Stimulated activated CD4-positive, alpha-beta T cell treated with anti-CD3 and anti-CD28 coated beads, Interleukin-15, amount 100 ng/mL, for 48 hours (primary cell): ENCODE measurements at places on chromosomes 2 and 18.

DNA sequence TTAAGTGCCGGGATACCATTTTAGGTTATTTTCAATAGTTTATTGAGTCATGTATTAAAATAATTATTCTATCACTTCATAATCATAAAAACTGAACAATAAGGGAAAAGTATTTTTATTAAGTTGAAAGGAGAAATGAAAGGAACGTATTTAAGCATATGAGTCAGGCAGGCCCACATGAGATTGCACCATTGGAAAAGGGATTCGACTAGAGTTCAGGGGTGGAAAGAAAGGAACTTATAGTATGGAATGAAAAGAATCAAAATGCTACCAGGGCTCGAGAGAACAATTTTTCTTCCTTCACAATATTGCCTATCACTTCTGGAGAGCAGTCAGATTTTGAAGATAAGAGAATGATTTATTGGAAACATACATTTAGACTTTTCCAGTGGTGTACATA lies 516.5 kb upstream of the NETO1 start:
- DNase-seq, result no peak

GRCh38 chr2:74515981-74516633 lies 1.9 kb downstream of the TLX2 start:
- peak; percentile 72 for DNase-seq

GRCh38 chr18:76461148-76461547 lies 33.9 kb downstream of the ZNF516 start:
- DNase-seq, result no peak

- DNase-seq, result no peak
Measured at GRCh38 chr2:157055660-157056199, 201.8 kb upstream of the GALNT5 start.

DNA sequence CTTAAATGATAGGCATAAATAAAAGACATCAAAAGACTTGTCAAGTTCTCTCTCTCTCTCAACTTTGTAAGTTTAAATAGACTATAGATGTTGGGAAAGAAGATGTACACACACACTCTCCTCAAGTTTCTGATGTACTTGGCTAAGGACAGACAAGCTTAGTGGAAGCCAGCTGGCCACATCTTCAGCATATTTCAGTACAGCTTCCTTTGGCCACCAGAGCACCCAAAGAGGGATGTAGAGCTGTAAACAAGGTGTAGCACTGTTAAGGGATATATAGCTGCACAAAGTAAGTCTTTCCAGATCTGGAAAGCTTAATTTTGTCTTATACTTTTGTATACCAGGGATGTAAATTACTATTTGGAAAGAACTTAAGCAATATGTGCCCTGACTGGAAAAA lies 64.3 kb upstream of the MSTN start:
- DNase-seq, result no peak

GRCh38 chr18:3179430-3180089 lies 40.2 kb downstream of the MYOM1 start:
- DNase-seq, result no peak

- no peak for DNase-seq
Measured at GRCh38 chr2:168137510-168138180, 109.8 kb downstream of the STK39 start.

- DNase-seq, result no peak
Measured at GRCh38 chr2:176656038-176656775, 387.0 kb downstream of the MTX2 start.

DNA sequence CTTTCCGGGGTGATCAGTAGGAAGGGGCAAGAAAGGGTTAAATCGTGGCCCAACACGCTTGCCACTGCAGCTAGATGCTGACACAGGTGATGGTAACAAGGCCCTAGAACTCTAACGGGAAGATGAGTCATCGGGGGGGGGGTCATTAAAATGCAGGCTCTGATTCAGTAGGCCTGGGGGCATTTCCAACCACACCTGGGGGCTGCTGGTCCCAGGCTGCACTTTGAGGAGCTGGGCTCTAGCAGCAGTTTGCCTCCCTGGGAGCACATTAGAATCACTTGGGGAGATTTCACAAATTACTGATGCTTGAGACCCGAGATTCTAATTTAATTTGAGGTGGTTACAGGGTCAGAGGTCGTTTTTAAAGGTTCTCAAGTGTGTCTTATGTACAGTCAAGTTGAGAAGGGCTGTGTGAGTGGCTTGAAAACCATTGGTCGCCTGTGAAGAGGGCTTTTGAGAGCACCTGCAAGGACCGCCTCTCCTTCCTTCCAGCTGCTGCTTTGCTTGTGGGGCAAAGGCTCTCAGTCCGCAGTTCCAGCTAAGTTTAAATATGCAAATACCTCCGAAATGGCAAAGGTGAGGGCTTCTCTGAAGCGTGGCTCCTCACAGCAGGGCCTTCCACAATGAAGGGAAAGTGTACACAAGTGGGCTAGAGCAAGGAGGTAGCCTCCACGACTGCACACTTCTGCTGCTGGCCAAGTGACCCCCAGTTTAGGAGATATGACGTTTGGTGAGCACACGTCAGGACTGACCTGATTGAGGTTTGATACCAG lies 128.0 kb upstream of the MSH6 start:
- DNase-seq, result no peak

- no peak for DNase-seq
Measured at GRCh38 chr2:43169099-43169945, 57.1 kb downstream of the ZFP36L2 start.

- DNase-seq, result no peak
Measured at GRCh38 chr2:50514901-50515300, 517.0 kb downstream of the NRXN1 start.

DNA sequence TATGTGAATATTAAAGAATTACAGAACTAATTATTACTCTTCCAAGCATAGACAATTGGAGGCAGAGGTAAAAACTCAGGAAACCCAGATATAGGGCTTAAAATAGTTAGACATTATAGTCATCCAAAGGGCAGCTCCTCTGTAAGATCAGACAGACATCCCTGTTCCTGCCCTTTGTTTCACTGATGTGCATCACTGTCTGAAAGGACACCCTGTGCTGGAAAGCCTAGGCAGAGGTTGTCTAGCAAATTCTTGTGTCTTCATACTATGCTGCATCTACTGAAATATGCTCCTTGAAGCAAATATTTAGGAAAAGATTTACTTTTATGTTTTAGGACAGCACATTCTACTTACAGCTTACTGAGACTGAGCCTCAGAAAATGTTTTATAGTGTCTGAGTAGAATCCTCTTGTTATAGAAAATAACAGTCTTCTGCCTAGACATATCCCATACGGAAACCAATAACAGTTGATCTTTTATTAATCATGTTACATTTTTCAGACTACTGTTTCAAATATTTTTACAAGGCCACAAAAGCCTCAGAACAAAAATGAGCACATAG lies 977.3 kb upstream of the CDH2 start:
- DNase-seq, result no peak

GRCh38 chr2:152037743-152038435 lies 61.0 kb downstream of the CACNB4 start:
- DNase-seq, result no peak

GRCh38 chr2:24209389-24210105 lies 34.7 kb downstream of the FAM228A start:
- no peak for DNase-seq

GRCh38 chr2:74328074-74328473 lies 15.1 kb downstream of the SLC4A5 start:
- DNase-seq, result no peak

DNA sequence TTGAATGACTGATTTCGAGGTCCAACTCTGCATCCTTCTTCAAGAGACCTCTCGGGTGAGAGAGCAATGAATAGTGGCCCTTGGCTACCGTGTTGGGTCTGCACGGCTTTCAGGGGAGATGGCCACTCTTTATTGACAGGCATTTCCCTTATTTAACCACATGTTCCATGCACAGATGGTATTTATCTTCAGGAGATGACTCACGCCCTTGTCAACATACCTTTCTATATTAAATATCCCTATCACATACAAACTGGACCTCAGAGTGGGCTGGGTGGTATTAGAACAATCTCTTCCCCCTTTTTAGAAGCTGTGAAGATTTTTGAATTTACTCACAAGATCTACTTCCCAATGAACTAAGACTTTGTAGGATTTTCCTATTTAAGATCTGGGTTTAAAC lies 109.6 kb upstream of the CDC42EP3 start:
- no peak for DNase-seq

- DNase-seq, result no peak
Measured at GRCh38 chr18:61535401-61535800, 202.2 kb downstream of the CDH20 start.

DNA sequence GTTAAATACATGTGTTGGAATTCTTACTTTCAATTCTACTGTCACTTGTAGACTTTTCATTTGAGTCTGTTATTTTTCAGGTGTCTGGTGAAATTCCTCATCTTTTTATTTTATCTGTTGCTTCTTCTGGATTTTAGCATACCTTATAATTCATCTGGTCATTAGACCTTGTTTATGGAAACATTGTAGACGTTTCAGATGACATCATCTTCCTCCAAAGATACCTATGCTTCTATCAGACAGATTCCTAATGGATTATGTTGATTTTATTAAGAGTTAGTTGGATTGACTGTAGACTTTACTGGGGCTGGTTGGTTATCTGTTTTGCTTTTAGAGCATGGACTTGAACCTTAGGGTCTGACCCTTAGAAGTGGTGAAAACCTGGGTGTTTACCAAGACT lies 15.3 kb upstream of the MFSD2B start:
- DNase-seq, result no peak

- DNase-seq, result no peak
Measured at GRCh38 chr2:190090148-190090547, 27.6 kb upstream of the MSTN start.

DNA sequence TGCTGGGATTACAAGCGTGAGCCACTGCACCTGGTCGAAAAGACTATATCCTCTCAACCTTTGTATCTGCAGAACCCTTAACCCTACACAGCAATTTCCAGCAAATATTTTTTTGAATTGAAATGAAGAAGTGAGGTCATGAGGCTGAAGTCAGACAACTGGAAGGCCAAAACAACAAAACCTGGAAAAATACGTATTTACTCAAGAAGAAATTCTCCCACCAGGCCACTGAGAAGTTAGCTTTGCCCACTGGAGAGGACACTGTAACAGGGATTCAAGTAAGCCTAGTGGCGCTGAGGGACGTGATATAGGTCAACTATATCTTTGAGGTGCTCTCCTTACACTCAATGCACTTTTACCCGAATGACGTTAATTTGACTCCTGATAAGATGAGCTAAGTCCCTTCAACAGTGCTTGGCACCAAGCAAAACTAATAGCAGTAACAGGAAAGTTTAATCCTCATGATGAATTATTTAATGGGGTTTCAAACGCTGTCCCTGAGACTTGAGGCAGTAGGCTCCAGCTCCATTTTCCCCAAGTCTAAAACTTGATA lies 1.9 kb downstream of the HDLBP start:
- DNase-seq, result no peak
